ENCODE measurements at places on chromosomes 3 and 15.
A peak's percentile ranks its signal among the peaks of the same experiment; 100 is the strongest.

DNA sequence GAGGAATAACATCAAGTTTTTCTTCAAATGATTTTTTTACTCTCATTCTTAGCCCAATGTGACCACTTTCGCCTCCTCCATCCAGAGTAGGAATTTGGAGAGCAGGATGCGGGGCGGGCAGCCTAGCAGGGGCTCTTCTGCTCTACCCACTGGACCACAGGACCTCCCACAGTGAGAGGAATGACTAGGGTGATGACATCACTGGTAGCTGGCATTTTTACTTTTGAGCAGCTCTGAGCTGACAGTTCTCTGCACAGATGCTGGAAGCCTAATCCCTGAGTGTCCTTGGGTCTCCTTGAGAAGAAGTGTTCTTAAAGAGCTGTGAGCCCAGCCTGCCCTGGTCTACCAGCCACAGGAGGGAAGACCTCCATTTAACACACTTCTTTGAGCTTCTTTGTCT is 1.4 kb upstream of the HCN4 start:
- DNase-seq: no peak

DNA sequence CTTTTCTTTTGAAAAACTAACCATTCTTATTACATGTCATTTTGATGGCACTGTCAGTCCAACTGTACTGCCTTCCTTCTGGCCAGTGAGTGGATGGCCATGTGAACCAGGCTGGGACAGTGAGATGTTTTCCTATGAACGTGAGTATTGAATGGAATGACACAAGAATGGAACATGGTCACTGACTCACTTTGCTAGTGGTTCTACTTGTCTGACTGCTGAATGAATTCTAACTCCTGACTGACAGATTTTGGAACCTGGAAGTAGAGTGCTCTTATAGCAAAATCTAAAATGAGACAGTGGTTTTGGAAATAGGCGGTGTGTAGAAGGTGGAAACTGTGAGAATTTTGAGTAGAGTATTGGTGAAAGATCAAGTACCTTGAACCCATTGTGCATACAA is 606.9 kb upstream of the KCNMB2 start:
- DNase-seq: no peak

GRCh38 chr3:99901200-99901926 is 83.7 kb downstream of the CMSS1 start:
- DNase-seq: no peak

- no peak for DNase-seq
Measured at GRCh38 chr3:14823910-14824629, 5.3 kb downstream of the FGD5 start.

GRCh38 chr3:126208606-126209256 is 28.3 kb upstream of the ALDH1L1 start:
- peak; percentile 54 for DNase-seq

DNA sequence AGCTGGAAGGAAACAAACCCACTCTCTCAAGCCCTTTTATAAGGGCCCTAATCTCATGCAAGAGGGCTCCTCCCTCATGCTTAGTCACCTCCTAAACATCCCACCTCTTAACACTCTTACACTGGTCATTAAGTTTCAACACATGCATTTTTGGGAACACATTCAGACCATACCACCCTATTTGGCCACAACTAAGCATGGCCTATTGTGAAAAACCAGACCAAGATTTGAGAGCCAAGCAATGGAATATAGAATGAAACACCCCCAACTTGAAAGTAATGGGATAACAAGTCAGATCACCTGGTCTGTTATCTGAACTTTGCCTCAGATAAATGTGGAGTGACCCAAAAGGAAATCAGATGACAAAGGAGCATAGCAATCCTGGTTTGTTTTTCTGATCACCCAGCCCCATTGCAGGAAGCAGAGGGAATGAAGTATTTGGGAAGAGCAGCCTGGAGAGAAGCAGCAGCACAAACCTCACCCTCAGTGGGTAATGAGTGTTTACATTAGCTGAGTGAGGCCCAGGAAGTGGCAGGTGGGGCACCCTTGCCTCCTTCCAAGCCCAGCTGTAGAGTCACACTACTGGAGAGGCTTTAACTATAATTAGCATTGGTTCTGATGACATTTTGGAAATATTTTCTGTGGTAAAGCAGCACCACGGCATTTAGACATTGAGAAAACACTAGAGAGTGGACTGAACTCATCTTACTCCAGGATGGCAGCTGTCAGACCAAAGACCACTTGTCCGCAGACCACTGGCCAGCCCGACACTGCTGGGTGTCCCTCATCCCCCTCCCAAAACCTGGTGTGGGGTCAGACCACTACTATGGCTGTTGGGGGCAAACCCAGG is 48.8 kb upstream of the PRTG start:
- DNase-seq: no peak

DNA sequence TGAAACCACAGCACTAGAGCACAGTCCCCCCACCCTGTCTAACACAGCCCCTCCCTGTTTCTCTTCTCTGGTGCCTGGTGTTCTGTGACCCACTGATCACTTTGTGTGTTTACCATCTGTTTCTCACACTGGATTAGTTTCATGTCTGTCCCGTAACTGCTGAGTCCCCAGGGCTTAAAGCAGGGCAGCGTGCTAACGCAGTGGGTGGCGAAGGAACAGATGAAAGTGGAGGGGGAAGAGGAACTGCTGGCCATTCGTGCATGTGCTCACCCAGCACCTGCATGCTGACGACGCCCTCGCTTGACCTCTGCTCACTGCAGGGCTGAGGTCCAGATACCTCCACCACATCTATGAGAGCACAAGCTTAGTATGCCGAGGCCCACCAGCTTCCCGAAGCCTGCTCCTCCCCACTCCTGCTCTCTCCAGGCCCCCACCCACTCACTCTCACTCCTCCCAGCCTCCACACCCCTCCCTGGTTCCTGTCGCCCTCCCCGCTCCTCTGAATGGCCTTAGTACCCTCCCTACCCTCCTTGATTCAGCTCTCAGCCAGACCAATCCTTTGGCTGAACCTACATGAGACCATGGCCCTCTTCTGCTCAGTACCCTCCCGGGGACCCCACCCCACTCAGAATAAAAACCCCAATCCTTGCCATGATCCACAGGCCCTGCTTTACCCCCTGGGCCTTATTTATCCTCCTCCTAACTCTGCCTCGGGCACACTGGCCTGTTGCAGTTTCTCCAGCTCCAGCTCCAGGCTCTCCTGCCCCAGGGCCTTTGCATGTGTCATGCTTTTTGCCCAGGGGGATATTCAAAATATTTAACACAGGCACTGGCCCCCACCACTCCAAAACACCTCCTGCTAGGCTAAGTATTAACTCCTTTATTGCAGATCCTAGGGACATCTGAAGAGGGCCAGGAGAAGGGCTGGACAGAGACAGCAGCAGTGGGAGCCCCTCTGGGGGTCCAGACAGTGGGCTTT is 15.1 kb upstream of the IQSEC1 start:
- DNase-seq: no peak

DNA sequence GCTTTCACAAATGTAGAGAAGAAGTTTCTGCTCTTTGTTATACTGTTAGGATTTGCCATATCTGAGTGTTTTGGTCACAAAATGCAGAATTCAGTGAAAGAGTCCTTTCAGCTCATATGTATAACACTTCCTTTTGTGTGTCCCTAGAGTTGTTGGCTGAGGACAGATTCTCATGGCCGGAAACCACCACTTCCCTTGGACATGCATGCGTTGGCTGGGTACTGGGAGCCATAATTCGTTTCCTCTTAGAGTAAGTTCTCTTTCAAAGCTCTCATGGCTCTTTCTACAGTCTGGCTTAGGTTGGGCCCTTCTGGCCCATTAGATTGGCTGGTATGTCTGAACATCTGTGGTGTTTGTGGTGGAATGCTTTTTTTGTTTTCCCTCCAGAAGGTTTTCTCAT is 298.5 kb downstream of the DIPK2A start:
- DNase-seq: no peak

DNA sequence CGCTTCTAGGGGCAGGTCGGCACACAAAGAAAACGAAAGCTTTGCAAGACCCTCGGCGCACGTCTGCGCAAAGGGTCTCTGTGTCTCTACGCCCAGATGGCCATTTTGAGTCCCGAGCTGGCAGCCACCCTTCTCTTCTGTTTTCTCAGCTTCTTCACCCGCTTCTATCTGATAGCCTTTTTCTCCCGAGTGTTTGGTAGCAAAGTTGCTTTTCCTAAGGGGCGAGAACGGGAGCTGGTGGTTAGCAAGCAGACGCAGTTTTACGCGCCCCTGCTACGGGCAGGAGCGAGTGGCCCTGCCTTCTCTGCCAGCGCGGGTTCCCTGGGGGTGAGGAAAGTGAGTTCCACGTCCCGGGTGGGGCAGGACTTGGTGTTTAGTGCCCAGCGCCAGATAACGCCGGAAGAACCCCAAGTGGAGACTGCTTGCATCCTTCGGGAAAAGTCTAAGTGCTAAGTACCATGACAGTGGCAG is 2.9 kb upstream of the MKRN2 start:
- DNase-seq: no peak

DNA sequence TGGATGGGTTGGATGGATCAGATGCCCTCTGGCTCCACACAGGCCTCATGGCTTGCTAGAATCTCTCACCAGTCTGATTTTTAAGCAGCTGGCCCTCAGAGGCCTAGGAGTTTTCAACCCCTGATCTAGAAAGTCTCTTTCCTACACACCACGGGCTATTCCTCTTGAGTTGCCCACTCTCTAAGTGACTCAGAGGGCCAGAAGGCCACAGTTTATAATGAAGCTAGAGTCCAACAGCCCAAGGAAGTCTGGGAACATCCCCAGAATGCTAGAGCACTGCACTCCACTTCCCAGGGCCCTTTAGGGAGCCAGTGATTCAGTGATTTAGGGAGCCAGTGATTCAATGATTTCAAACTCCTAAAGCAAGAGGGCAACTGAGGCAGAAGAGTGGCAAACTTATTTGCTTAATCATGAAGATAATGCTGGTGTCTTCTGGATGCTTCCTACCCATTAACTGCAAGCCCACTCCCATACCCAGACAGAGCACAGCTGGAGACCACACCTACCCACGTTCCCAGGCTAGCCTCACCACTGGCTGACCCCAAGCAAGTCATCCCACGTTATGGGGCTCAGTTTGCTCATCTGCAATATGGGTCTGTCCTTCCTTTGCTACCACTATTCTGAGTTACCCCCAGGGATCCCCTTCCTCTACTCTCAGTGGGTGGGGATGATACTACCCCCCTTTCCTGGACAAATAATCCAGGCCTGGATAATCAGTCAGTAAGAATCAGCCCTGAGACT is 36.7 kb downstream of the ABTB1 start:
- DNase-seq: no peak

DNA sequence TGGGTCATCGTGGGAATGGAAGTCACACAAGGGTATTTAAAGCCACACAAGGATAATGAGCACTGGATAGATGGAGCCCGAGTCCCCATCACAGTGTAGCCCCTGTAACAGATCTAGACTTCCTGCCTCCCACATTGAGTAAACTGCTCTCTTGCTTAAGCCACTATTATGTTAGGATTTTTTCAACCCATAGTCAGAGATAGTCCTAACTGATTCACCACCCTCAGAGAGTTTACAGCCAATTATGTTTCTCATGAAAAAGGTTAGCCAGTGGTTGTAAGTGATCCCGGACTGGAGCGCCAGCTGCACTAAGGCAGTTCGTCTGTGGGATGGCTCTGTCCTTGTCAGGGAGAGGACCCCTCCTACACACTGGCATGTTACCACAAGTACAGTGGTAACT is 77.0 kb downstream of the KLF13 start:
- no peak for DNase-seq

GRCh38 chr3:147795418-147795817 is 386.3 kb downstream of the ZIC1 start:
- DNase-seq: no peak

GRCh38 chr15:96362755-96363651 is 32.5 kb downstream of the NR2F2 start:
- no peak for DNase-seq

DNA sequence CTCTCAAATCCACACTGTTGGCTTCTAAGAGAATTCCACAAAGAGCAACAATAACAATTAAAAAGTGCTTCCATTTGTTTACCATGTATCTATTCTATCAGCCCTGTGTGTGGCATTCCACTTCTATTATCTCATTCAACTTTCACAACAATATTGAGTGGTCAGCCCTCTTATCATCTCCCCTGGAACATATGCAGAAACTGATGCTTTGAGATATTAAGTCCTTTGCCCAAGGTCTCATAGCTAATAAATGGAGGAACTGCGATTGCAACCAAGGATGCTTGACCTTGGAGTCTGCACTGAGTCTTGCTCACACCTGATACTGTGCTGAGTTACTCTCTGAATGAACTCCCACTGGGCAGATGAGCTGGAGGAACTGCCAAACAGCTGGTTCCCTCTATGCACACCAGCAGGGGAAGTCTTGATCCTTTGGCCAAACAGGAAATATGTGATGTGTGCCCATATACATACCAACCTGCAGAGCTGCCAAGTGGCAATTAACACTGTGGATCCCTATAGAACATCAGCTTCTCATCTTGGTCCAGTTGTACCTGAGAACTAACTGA is 144.7 kb upstream of the WNT5A start:
- no peak for DNase-seq

DNA sequence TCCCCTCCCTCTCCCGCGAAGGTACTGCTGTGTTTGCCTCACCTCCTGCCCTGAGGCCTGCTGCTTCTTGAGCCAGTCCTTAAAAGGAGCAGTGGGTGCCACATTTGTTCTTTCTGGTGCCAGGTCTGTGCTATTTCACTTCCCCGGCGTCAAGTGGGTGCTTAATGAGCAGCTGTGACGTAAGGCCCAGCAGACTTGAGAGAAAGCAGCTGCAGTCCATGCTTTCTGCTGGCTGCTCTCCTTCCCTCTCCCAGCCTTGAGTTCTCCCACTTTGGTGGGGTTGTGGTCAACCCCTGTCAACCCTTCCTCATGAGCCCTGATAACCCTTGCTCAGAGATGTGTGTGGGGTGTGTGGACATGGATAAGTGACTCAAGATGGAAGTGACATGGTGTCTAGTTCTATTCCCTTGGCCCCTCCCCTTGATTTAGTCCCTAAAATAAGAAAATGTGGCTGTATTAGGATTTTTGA is 6.9 kb downstream of the INAFM2 start:
- no peak for DNase-seq

GRCh38 chr3:46462111-46462510 is 2.6 kb downstream of the LTF start:
- no peak for DNase-seq

GRCh38 chr3:129050556-129051295 is 9.9 kb upstream of the GP9 start:
- DNase-seq: no peak

DNA sequence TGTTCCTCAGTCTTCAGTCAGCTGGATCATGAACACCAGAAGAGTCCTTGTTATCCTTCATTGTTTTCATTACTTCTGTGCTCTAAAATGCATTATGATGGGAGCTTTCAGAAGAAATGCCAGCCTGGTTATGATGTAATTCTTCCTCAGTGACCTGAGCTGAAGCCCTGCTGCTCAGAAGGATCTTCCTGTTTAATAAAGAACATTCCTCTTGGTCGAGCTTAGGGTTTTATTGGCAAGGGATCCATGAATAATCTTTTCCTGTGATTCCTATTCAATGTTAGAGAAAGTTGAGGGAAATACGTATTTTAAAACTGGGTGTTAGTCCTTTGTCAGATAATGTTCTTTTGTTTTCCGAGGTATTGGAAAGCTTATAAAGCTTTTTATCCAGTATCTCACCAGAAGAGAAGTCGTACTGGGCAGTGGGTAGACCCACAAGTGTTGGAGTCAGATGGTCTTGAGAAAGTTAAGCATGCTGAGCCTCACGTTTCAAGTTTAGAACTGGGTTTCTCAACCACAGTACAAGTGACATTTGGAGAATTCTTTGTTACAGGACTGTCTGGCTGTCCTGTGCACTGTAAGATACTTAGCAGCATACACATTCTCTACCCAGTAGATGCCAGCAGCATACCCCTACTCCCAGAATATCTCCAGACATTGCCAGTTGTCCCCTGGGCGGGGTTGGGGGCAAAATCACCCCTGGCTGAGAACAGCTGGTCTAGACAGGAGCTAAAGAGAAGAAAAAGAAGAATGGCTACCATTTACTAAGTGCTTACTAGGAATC is 212.3 kb upstream of the BHLHE40 start:
- no peak for DNase-seq

- DNase-seq: no peak
Measured at GRCh38 chr3:32009101-32009500, 27.6 kb downstream of the ZNF860 start.
